GM23248 (cell line): ENCODE measurements at places on chromosomes 13 and 19.

- DNase-seq: no peak
These were observed 118.8 kb downstream of the TUBA3C start for GRCh38 chr13:19062801-19063200.

- DNase-seq: peak; percentile 83
These were observed 4.8 kb downstream of the IER2 start for GRCh38 chr19:13154911-13155471.

- DNase-seq: no peak
These were observed 86.9 kb downstream of the TBC1D4 start for GRCh38 chr13:75395066-75395465.

GRCh38 chr13:74838096-74838495, 643.9 kb downstream of the TBC1D4 start:
- no peak for DNase-seq

DNA sequence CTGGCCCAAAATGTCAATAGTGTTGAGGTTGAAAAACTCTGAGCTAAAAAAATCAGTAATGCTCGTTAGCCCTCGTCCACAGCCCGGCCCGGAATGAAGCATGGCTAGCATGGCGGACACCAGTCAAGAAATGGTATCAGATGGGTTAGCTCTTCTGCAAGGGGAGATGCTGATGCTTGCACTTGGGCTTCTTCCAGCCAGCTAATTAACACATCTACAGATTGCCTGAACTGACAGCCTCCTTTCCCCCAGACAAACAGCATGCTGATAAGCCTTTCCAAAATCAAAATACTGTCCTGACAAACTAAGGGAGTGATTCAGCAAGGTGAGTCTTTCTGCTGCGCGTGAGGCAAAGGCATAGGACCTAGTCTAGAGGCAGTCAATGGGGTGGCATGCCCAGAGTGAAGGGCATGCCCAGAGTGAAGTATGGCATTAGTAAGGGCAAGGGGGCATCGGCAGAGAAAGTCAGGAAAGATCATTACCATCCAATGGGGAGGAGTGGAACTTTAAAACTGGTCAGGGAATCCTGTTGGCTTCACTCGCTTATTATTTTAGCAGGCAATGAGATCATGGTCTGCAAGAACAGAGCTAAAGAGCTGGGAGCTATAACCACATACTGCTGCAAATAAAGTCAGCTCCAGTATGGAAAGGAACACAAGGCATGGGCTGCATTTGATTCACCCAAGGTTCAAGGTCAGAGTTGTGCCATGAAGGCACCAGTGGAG, 30.2 kb upstream of the UBE2L5 start:
- no peak for DNase-seq

GRCh38 chr13:27393101-27393500, 31.3 kb upstream of the GTF3A start:
- peak; percentile 34 for DNase-seq

- no peak for DNase-seq
These were observed 23.0 kb downstream of the CUL4A start for GRCh38 chr13:113232208-113233003.

DNA sequence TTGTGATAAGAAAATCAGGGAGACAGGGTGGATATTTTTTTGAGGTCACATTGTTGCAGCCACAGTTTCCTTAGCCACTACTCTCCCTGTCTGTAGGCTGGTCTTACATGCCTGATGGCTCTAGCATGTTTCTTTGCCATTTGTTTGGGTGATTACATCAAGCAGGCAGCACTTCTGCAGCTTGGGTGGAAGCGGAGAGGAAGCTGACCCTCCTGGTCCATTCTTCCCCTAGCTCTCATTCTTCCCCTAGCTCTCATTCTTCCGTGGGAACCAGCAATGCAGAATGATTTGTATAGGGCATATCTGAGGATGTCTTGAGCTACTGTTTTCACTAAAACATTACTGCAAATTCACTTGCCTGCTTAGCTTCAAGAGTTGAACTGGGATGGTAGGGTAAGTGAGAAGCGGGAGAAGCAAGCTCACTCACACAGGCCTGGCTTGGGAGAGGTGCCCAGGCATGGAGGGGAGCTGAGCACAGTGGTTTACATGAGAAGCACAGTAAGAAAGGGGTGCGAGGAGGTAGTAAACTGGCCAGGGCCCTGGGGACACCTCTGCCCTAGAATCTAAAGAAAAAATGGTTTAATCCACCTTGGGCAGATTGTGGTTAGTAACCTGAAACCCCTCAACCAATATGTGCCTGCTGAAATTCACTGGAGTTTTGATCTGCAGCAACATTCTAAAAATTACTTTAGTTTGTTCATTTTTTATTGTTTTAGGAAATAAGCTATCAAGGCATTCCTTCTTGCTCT, 538.9 kb downstream of the RFC3 start:
- DNase-seq: no peak

GRCh38 chr19:15404097-15404779, 14.6 kb downstream of the AKAP8L start:
- no peak for DNase-seq

GRCh38 chr19:35506011-35506410, 7.4 kb downstream of the DMKN start:
- no peak for DNase-seq

GRCh38 chr19:55178781-55179599, 1.1 kb downstream of the SYT5 start:
- peak; percentile 92 for DNase-seq

DNA sequence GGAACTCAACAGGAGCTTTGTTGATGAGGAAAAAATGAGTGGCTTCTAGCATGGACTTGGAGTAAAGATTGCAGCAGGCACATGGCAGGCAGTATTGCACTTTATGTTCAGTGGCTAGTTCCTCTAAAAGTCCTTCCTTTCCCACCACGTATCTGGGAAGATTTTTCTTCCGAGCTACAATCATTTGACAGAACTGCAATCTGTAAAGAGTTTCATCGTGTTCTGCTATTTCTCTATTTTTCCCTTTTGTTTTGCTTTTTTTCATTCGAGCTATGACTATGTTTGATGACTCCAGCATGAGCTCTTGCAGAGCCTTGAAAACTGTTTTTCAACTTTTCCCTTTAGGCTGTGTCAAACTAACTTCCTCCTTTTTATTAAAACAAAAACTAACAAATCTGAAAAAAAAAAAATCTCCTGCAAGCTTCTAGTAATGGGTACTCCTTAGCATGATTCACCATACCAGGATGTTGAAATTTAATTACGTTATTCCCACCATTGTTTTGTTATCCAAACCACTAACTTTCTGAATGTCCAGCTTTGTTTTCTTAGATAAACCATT, 12.3 kb downstream of the CLDN10 start:
- DNase-seq: peak; percentile 58

DNA sequence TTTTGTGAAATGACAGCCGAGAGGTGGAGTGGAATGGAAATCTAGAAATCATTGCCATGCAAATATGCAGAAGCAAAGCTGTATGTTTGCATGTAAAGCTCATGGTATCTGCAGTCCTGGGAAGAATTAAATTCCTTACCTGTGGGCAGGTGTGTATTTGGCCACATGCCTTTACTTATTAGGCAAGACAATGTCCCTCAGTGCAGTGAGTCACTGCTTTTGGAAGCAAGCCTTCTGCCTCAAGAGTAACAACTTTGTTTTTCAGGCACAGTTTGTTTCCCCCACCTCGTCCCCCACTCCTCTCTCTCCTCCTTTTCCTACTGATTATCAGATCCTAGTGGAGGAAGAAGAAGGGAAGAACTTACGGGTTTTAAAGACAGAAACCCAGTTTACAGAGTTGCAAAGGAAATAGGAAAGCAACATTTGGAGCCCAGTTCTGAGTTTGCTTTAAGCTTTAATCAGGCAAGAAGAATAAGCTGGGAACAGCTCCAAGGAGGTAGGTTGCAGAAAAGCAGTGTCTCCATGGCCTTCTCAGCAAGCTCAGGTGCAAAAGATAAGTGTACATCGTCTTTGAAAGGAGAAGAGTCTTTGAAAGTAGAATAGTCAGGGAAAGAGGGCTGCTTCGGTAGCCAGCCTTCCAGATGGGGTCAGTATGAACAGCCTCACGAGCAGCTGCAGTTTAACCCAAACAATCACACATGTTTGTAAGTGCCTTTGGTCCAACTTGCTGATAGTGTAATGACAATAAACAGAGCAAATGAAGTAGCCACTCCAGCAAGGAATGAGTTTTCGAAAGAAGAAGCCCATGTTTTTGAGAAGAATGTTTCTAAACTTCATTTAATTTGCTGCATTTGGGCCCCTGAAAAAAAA, 190.1 kb downstream of the KLF5 start:
- DNase-seq: no peak

DNA sequence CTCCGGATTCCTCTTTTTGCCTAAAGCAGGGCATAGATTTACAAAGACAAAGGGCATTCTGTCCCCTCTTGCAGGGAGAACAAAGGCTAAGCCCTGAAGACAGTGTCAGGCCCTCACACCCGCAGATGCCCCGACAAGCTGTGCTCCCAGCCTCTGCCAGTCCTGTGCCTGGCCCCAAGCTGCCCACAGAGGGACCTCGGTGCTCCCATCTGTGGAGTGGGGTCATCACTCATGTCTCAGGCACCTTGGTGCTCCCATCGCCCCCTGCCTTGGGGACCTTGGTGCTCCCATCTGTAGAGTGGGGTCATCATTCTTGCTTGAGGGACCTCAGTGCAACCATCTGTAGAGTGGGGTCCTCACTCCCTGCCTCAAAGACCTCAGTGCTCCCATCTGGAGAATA, 24.3 kb downstream of the C13orf46 start:
- no peak for DNase-seq

- peak; percentile 48 for DNase-seq
These were observed 5.4 kb downstream of the UPF3A start for GRCh38 chr13:114286808-114287207.

DNA sequence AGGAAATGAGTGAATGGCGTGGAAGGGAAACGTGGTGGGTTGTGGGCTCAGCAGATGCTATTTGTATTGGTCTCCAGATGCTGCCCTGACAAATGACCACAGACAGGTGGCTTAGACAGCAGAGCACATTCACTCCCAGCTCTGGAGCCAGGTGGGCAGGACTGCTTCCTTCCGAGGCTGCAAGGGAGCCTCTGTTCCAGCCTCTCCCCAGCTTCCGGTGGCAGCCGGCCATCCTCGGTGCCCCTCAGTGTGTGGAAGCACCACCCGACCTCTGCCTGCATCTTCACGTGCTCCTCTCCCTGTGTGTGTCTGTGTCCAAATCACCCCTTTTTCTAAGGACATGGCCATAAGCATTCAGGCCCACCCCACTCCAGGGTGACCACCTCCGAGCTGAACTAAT, 105.1 kb downstream of the SOX1 start:
- no peak for DNase-seq

DNA sequence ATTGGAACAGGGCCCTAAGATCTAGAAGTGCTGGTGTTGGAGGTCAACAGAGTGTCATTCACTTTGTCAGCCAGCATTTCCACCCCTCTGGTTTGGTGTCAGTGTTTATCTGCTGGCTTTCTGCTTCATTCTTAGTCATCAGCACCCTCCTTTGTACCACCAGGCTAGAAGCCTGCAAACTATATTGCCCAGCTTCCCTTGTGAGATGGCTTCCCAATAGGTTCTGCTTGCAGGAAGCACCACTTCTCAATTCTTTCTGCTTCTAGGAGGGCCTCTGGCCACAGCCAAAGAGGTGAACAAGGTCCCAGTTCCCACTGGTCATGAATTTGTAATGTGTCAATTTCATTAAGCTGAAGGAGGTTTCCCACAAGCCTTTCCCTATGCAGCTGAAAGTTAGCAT, 36.4 kb upstream of the CALM3 start:
- DNase-seq: no peak

DNA sequence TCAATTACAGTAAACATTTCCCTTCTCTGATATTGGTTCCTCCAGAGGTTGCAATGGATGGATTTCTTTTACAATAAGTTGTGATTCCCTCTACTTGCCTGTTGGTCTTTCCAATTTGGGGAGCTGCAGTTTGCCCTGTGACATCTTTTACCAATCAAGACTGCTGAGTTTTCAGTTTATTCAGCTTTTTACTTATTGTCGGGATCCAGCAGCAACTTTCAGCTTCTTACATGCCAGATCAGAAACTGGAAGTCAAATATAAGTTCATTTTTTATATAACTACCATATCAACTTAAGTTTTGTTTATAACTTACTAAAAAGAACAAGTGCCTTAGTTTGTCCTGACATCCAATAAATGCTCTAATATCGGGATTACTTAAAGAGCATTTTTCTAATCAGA, 10.5 kb downstream of the OR10H3 start:
- no peak for DNase-seq

GRCh38 chr13:24183741-24184182, 23.2 kb downstream of the SPATA13 start:
- no peak for DNase-seq

GRCh38 chr19:42126574-42126973, 5.7 kb downstream of the POU2F2 start:
- DNase-seq: no peak

GRCh38 chr19:41123716-41124294, 9.6 kb downstream of the CYP2F1 start:
- DNase-seq: no peak

GRCh38 chr13:98681049-98681448, 71.4 kb downstream of the SLC15A1 start:
- DNase-seq: no peak

GRCh38 chr19:16013181-16013850, 63.0 kb upstream of the TPM4 start:
- no peak for DNase-seq

DNA sequence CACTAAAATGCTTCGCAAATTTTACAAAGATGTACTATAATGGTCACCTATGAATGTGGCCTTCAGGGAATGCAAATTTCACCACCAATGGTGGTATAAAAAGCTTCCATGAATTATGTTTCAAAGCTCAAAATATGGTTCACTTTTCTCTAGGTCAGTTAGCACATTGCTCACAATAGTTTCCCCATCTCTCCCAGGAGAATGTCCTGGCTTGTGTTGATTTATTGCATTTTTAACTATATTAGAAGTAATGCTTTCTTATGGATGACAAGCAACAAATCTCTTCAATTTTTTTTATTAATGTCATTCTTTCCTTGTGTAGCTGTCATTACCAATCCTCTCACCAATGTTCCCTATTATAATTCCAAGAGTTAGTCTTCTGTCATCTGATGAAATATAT, 621.2 kb downstream of the TBC1D4 start:
- no peak for DNase-seq

DNA sequence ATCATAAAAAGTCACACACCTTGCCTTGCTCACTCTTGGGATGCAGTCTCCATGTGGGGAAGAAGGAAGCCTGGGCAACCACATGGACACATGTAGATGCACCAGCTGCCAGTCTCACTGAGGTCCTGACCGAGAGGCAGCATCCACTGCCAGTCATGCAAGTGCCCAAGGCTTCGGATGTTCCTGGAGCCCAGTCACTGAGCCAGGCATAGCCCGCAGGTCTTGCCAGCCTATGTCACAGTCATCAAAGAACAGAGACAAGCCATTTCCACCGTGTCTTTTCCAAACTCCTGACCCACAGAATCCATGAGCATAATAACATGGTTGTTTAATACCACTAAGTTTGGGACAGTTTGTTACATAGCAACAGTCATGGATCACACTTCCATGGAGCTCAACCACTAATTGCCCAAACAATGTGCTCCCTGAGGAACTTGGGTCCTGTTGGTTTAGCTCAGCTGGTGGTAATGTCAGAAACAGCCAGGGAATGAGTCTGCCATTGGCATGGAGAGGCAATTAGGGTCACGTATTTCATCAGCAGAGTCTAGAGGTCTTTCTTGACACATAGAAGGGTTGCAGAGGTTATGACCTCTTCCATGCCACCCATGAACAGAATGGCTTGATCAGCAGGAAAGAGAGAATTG, 21.5 kb downstream of the STARD13 start:
- peak; percentile 31 for DNase-seq

- peak; percentile 94 for DNase-seq
These were observed 75.2 kb upstream of the UBL3 start for GRCh38 chr13:29925457-29926097.

- DNase-seq: no peak
These were observed 42.5 kb downstream of the WDFY2 start for GRCh38 chr13:51626749-51627148.

- DNase-seq: peak; percentile 78
These were observed at the start of gene PNMA8C for GRCh38 chr19:46428239-46429135. Gene PNMA8C (minus strand): TSS chr19:46428936. CDS start chr19:46428359, 577 bp downstream.

GRCh38 chr13:51715613-51716012, 88.3 kb downstream of the DHRS12 start:
- no peak for DNase-seq
